NCI-H1048 (cell line): ENCODE measurements at places on chromosomes 16 and 17.

- DNase-seq, result no peak
Measured at GRCh38 chr17:27522028-27522635, 65.9 kb downstream of the KSR1 start.

DNA sequence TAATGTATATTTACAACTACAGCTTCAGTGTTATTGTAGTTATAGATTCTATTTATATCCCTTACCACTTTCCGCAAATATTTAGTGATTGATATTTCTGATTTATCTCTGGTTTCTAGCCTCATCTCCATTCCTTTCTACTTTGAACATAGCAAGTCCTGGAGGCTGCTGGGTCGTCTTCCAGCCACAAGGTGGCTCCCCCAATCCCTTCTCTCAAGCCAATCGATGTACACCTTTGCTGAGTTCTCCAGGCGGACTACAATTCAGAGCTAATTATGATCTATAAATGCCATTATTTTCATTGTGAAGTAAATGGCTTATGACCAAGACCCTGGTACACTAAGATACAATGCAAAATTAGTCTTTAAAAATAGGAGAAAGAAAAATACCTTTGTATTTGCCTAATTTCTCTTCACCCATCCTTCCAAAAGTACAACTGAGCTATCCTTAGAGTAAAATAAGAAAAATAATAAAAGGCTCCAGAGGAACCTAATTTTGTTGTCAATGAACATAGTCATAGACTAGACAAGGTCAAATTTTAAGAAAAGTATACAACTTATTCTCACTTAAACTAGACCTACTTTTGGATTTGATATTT, 122.1 kb downstream of the SKAP1 start:
- DNase-seq, result no peak

GRCh38 chr17:76696763-76697701, 13.7 kb downstream of the MXRA7 start:
- no peak for DNase-seq

- DNase-seq, result no peak
Measured at GRCh38 chr16:13634959-13635358, 285.0 kb upstream of the ERCC4 start.

DNA sequence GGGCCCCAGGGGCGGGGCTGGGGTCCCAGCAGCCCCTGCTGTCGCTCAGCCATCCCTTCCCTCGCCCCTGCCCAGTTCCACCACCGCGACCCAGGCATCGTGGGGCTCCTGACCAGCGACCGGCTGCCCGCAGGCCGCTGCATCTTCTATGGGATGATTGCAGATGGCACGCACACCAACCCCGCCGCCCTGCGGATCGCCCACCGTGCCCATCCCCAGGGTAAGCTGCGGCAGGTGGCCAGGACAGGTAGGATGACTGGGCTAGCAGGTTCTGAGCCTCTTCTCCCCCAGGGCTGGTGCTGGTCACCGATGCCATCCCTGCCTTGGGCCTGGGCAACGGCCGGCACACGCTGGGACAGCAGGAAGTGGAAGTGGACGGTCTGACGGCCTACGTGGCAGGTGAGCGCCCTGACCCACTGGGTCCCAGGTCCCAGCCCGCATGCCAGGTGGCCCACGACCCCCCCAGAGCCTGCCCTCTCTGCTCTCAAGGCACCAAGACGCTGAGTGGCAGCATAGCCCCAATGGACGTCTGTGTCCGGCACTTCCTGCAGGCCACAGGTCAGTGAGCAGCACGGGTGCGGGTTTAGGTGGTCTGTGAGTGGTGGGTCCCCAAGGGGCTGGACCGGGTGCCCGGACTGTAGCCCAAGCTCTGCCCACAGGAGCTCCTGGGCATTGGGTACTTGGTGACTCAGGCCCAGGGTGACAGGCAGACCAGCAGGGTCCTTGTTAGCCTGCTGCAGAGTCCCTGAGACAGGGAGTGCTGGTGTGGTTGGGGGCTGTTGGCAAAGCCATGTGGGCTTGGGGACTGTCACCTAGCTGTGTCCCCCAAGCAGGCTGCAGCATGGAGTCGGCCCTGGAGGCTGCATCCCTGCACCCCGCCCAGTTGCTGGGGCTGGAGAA, 2.8 kb downstream of the CEMP1 start:
- DNase-seq, result no peak

- no peak for DNase-seq
Measured at GRCh38 chr16:17377360-17378324, 93.1 kb downstream of the XYLT1 start.

GRCh38 chr16:50496990-50497389, 51.2 kb upstream of the NKD1 start:
- DNase-seq, result no peak

- DNase-seq, result no peak
Measured at GRCh38 chr17:74443516-74444296, 11.8 kb downstream of the GPRC5C start.

DNA sequence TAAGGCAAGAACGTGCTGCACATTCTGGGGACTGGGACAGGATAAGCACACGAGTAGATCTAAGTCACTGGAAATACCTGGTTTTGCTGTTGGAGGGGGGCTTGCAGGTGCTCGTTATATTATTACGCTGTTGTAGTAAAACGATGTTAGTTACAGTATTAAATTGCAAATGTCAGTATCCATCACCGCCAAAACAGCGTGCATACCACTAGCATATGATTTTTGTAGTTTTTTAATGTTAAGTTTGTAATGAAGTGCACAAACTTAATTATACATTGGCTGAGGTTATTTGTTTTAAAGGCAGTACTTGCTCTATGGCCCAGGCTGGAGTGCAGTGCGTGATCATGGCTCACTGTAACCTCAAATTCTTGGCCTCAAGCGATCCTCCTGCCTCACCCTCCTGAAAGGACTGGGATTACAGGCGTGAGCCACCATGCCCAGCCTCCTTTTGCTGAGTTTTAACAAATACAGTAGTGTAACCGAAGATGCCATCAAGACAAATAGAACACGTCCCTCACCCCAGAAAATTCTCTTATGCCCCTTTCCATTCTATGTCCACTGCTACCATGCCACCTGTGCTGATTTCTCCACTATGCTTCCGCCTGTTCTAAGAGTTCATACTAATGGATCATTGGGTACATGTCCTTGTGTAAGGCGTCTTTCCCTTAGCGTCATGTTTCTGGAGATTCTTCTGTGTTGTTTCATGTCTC, 20.7 kb upstream of the CSNK1D start:
- DNase-seq, result no peak

DNA sequence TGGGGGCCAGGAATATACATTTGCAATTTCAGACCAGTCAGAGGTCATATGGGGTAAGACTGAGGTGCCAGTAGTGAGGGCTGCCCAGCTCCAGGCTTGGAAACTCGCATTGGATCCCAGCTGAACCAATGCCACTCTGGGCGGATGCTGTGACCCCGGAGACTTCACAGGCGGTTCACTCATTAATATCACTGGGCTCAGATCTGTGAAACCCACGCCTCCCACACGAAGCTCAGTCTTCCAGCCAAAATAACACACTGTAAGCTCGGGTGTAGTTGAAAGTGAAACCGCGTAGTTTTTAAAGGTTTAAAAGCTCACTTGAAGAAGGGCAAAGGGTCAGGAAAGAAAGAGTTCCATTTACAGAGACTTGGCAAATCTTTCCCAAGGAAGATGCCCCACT, 254.8 kb downstream of the FOXL1 start:
- no peak for DNase-seq

DNA sequence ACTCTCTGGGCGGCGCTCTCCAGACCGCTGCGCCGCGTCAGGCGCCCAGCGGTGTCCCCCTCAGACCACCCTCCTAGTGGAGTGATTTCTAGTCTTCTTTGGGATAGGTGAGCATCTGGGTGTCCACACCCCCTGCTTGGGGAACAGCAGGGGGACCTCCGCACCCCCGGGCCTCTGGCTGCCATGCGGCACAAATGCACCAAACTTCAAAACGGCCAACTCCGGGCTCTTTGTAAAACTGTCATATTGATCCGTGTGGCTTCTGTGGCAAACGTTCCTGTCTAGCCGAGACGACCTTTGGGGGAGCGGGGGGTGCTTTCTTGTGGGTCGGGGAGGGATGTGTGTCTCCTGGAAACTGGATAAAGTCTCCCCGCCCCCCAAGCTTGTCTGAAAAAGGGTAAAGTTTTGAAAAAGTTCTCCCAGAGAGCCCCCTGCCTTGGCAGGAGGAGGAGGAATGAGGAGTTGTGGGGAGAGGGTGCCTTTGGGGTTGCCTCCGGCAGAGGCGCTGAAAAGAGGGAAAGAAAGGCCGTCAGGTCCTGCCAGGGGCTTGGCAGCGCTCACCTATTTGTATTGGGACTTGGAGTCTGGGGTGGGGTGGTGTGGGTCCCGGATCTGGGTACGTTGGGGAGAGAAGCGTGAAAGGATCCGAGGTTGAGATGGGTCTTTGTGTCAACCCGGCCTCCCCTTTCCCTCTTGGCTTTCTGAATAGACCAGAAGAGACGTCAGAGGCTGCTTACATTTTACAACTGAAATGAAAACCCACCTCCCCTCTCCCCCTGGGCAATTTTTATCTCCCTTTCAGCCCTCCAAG, 2.2 kb upstream of the CHD3 start:
- no peak for DNase-seq

GRCh38 chr16:2846511-2847310, 11.3 kb downstream of the PRSS22 start:
- DNase-seq, result no peak

GRCh38 chr17:76601065-76601464, 15.4 kb upstream of the ST6GALNAC2 start:
- no peak for DNase-seq

DNA sequence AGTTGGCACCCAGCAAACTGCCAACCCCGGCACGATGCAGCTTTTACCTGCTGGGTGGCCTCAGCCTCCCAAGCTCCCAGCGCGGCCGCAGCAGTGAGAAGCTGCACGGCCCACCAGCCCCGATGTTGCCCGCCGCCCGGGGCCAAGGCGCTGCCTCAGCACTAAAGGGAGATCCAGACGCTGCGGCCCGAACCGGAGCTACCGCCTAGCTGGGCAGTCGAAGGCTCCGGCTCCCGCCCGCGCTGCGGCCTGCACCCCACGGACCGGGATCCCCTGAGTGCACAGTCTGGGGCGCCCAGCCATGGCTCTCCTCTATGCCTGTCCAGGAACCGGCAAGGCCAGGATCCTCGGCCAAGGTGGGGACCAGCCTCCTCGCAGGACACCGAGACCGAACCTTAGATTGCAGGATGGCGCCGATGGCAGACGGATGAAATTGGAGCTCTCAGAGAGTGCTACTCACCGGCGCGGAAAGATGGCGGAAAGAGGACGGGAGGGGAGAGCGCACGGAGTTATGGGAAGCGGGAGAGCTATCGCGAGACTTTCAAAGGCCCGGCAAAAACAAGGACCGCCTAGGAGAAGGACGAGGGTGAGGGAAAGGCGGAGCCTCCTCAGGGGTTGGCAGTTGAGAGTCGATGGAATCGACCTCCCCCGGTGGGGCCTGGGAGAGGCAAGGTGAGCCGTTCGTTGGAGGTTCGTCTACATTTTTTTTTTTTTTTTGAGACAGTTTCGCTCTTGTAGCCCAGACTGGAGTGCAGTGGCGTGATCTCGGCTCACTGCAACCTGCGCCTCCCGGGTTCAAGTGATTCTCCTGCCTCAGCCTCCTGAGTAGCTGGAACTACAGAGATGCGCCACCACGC, at the start of gene RPS15A:
Gene RPS15A (minus strand): TSS at position 485 of the 857 bp plus-strand sequence. CDS start 1,221 bp downstream, outside the sequence.
- DNase-seq, result peak; percentile 30
